T-helper 2 cell treated with Interferon-gamma antibody and Interleukin-4, amounts not matched to agents 5 μg/mL and 100 μg/mL, for 36 hours (primary cell): ENCODE measurements at places on chromosomes 4 and X.

DNA sequence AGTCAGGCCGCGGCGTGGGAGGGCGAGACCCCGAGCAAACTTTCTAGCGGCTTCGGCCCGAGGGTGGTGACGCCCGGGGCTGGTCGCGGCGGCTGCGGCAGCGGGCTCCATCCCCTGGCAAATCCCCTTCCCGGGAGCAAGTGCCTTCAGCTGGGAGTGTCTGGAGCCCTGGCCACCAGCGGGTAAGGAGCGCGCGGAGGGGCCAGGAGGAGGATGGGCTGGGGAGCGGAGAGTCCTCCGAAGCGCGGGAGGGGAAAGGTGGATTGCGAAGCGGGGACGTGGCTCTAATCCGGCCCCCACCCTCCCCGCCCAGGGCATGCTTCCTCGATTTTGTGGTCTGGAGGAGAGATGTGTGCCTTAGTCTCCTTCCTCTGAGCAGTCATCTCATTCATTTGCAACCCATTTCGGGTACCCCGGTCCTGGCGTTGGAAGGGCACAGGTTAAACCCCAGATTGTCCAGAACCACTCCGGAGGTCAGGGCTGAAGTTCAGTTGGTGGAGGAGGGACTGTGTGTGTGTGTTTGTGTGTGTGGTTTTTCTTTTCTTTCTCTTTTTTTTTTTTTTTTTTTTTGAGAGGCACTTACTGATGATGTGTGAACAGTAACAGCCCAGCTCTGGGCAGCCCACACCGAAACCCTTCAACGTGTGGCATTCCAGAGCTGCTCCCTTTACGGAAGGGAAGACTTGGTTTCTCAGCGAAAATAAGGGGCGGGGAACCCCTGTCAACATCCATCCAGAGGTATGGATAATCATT lies 516 bp downstream of the SGMS2 start:
- DNase-seq, result no peak

DNA sequence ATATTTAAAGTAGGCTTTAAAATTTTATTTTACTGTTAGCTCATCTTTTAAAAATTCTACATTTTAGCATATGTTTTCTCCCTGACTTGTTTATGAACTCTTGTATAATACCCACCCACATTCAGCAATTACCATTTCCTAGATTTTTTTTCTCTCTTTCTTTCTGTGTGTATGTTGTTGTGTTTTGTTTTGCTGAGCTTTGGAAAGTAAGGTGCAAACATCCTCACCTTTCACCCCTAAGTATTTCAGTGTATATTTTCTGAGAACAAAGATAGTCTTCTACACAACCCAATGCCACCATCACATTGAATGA lies 18.8 kb downstream of the GRPR start:
- DNase-seq, result no peak

- DNase-seq, result no peak
Observed at GRCh38 chr4:66572949-66573348, 902.7 kb upstream of the EPHA5 start.

- DNase-seq, result no peak
Observed at GRCh38 chr4:180615746-180616145, 1627.5 kb upstream of the TENM3 start.

DNA sequence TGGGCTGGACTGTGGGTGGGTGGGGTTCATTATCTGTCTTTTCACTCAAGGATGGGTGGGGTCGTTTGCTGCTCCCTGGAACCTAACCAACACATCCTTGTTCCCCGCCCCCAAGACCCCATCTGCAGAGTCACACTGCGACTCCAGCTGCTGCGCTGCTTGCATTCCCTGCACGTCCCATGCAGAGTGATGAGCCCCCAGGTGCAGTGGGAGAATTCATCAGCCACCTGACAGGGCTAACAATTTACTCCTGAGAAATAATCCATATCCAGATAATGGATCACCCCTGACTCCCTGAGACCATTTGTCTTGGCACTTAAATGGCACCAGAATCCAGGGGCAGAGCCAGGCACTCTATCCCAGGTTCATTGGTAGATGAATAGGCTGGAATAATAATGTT lies 12.4 kb upstream of the ARHGAP36 start:
- DNase-seq, result no peak

DNA sequence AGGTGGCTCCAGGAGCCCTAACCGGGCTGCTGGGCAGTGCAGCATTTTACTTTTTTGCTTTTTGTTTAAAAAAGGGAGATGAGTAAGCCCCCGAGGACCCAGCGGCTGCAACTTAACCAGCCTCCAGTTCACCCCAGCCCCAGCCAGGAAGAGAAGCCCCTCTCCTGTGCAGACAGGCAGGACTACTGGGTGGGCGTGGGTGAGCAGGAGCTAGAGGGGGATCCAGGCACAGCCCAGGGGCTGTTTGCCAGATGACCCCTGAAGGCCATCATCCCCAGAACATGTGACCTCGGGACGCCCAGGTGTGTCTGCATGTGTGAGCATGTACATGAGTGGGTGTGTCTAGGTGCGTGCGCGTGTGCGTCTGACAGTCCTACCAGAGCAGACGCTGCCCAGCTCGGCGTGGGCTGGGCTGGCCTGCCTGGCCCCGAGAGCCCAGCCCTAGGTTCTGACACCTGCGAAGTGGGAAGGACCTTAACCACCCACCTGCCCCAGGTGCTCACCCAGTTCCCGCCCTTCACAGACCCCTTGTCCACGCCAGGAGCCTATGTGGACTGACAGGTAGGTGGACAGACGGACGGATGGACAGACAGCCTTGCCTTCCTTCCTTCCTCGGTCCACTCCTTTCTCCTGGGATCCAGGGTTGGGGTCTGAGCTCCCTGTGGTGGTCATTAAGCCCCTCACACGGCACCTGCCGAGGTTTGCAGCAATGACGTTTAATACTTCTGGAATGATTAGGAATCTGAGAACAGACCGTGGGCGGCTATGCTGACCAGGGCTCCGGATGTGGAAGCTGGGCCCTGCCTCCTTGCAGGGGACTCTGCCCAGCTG lies 7.8 kb upstream of the HAUS3 start:
- no peak for DNase-seq

DNA sequence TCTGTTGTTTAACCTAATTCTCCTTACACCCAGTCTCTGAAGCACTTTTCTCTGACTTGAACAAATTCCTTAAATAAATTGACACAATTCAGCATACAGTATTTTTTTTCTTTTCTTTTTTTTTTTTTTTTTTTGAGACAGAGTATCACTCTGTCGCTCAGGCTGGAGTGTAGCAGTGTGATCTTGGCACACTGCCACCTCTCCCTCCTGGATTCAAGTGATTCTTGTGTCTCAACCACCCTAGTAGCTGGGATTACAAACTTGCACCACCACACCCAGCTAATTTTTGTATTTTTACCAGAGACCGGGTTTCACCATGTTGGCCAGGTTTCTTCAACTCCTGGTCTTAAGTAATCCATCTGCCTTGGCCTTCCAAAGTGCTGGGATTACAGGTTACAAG lies 1498.1 kb upstream of the PCDH10 start:
- no peak for DNase-seq

DNA sequence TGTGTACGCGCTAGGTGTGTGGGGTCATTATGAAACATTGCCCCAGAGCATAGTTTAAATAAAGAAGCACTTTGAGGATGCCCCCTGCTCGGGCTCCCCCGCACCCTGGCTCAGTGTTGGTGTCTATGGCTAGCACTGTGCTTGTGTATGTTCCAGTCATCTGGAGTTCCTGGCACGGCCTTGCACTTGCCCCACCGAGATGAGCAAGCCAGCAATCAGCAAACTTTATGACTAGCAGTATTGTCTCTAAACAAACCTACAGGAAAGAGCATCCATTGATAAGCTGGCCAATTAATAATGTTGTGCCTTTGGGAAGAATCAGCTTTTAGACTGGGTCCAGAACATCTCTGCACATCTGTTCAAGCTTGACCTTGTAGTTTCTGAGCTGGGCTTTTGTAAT lies 707 bp upstream of the SHROOM4 start:
- DNase-seq, result no peak

GRCh38 chr4:68249434-68249833 lies 3.9 kb upstream of the TMPRSS11B start:
- peak; percentile 30 for DNase-seq

- DNase-seq, result no peak
Observed at GRCh38 chr4:176885224-176885623, 92.5 kb upstream of the VEGFC start.

DNA sequence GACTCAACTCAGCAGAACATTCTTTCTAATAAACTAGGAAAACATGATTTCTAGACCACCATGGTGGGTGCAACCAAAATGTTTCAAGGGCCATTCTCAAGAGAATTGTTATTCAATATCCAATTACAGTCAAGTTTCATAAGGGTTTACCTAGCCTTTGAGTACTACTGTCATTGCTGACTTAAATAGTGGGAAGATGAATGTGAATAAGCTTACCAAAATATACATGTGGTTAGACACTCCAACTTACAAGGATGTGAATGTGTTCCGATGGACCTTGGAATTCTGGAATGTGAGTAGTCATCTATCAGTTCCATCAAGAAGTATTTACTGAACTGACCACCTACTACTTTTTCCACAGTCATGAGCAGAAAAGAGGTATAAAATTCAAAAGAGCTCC lies 16.9 kb downstream of the SH3RF1 start:
- DNase-seq, result no peak

GRCh38 chr4:166073783-166074182 lies 200.7 kb downstream of the TLL1 start:
- no peak for DNase-seq

DNA sequence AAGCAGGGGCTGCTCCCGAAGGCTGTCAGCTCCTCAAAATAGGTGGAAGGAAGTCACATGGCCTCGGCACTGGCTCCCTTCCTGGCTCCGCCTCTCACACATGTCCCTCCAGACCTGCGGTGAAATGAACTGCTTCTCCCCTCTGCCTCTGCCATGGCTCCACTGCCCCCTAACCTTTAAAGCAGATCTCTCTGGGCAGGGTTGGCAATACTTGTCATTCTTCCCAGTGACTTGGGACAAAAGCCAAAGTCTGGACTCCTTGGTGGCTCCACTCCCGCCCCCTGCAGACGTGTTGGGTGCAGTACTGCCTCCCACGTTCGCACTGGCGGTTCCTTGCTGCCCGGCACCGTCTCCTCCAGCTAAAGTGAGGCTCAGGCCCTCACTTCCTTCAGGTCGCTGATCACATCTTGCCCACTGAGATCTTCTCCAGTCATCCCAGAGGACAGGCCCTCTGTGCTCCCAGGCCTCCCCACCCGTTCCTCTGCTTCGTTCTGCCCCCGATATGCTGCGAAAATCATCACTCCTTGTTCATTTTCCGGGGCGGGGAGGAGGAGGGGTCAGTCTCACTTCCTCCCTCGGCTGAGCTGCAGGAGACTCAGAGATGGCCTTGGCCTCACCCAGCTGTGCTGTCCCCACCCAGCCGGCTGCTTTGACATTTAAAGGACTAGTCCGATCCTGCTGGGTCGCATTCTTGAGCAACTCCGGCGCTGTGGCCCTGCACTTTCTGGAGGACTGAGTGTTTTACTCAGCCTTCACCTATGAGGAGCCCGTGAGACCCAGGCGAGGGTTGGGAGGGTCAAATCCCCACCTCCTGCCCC lies 97.4 kb downstream of the PHKA2 start:
- DNase-seq, result peak; percentile 28

- no peak for DNase-seq
Observed at GRCh38 chrX:22053481-22053880, 21.4 kb downstream of the PHEX start.

DNA sequence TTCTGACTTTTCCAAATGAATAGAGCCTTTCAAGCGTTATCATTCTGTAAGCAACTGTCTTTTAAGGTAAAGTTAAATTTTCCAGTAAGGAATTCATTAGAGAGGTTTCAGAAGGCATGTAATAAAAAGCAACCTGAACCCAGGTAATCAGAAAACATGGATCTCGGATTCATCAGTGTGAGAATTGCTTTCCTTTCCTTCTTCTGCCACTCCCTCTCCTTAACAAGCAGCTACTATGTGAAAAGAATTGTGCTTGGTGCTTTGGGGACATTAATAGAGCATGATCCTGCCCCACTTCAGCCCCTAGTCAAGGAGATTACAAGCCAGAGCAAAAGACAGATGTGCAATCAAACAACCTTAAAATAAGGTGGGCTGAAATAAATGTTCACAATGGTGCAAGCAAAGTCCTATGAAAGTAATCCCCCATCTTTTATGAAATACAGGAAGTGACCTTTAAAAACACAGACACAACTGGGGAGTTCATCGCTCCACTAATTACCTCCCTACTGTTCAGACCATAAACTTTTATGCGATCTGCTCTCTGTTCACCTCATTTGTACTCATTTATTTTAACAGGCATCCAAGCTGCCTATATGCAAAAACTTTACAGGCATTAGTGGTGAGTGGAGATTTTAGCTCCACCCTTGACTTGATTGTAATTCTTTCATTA lies 122.9 kb upstream of the RASGEF1B start:
- DNase-seq, result no peak

DNA sequence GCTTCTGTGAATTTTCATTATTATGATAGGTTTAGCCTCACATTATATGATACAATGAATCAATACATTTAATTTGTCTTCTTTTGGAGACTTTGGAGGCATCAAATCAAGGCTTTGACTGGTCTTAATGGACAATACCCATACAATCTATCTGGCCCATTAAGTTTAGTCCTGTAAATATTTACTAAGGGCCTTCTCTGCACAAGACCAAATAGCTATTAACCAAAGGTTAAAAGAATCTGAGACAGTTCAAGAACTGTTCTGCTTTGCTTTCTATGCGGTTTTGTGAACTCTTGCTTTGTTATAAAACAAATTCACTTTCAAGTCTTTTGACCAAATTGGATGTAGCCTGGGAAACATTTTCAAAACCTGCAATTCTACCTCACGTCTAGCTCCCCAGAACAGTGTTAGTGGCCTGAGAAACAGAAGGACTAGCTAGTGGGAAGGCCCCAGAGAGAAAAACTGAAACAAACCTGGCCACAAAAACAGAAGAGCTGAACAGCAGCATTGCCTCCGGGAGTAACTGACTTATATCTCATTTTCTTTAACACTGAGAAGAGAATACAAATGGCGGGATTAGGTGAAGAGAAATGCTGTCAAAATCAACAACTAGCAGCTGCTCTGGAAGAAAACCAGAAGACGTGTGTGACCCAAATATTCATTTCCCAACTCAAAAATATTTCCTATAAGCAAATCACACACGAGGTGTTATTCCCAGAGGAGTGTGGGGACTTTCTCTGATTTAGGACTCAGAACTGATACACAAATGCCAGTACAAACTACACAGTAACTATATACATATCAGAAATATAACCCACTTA lies 548 bp downstream of the TLR1 start:
- peak; percentile 12 for DNase-seq

DNA sequence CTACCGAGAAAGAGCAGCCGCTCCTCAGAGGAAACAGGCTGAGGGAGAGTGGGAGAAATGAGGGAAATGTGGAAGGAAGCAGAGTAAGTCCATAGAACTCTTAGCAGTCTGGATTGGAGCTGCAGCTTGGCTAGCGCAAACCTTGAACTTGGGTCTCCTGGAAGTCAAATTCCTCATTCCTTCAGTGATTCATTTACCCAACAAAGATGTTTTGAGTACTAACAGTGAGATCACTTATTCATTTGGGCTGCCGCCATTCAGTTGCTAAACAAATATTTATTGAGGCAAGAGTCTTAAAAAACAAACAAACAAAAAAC lies 51.5 kb downstream of the SEL1L3 start:
- no peak for DNase-seq

- DNase-seq, result no peak
Observed at GRCh38 chr4:72507167-72507566, 61.9 kb downstream of the ADAMTS3 start.

- no peak for DNase-seq
Observed at GRCh38 chr4:170089274-170089667, 485 bp downstream of the AADAT start.

GRCh38 chr4:80179637-80180161 lies 17.6 kb upstream of the PRDM8 start:
- DNase-seq, result no peak

- DNase-seq, result no peak
Observed at GRCh38 chr4:114600672-114601071, 2.1 kb downstream of the UGT8 start.

- no peak for DNase-seq
Observed at GRCh38 chrX:1673337-1673736, 58.5 kb downstream of the ASMT start.
